ENCODE measurements at places on chromosomes 12 and 14.

DNA sequence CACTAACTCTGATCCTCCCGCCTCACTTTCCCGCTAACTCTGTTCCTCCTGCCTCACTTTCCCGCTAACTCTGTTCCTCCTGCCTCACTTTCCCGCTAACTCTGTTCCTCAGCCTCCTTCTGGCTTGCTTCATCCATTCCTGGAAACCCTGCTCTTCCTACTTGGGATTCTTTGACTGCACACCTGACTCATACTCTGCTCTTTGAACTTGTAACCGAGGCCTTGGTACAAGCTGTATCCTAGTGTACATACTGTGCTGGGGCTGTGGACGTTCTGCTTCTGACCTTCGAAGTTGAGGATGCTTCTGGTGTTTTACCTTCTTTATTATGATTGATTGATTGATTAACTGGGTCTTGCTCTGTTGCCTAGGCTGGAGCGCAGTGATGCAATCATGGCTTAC, 63.2 kb upstream of the RD3L start:
- DNase-seq: no peak

DNA sequence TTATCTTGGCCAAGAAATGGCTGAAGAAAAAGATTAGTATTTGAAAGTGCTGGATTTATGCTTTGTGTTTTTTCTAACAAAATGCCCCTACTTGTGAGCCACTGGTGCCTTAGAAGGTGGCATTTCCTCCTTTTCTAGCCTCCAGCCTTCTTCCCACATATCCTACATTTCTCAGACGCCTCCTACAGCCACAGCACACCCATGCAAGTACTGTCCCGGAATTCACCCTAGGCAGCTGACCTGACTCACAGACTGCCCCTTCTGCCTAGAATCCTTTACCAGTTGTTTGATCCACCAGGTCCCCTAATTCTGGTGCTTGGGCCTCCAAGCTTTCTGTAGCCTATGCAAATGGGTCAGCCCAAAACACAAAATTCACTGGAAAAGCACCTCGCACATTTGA, 166.0 kb downstream of the FOXN3 start:
- no peak for DNase-seq

DNA sequence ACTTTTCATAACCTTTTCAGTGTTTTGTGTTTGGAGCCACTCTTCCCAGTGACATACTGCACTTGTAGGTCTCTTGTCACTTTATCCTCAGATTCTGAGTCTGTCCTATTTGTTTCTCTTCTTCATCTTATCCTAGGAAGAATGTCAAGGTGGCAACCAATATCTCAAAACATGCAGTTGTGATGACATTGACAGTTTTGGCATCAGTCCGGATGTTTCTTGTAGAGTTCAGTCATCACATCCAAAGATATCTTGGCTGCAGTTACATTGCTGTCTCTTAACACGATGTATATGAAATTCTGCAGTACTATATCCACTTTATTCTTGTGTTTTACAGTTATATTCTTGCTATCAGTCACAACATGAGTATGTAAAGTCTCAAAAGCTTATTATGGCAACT, 6.4 kb downstream of the ADIPOR2 start:
- no peak for DNase-seq

- peak; percentile 15 for DNase-seq
Observed at GRCh38 chr12:104455578-104456416, 951 bp upstream of the CHST11 start.

- DNase-seq: no peak
Observed at GRCh38 chr14:67112344-67112743, 76.9 kb upstream of the GARIN2 start.

- no peak for DNase-seq
Observed at GRCh38 chr14:105938055-105938863, 411.9 kb downstream of the TMEM121 start.

- DNase-seq: no peak
Observed at GRCh38 chr14:90669731-90670130, 146.5 kb downstream of the TTC7B start.

DNA sequence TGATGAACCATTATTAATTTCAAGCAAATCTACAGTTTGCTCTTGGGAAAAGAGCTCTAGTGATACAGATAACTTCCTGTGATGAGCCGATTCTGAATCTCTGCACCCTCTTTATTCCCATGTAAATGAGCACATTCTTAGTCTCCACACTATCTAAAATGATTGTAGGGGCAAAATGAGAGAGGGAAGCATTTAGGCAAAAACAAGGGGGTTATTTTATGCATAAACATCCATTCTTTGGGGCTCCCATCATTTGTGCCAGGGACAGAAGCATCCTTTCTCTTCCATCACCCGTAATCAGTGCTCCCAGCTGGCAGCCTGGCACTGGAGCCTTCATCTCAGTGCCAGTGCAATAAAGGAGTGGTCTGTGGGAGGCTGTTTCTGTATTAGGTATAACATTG, 1.7 kb upstream of the GPD1 start:
- no peak for DNase-seq
